Activated effector memory CD4-positive, alpha-beta T cell treated with anti-CD3 and anti-CD28 coated beads, Interleukin-2, amount 50 U/mL, for 16 hours (primary cell): ENCODE measurements at places on chromosomes 12 and 14.

GRCh38 chr14:104075530-104076151 is 9.9 kb upstream of the ASPG start:
- no peak for DNase-seq

GRCh38 chr12:92132288-92132687 is 13.4 kb downstream of the BTG1 start:
- no peak for DNase-seq

- no peak for DNase-seq
Observed at GRCh38 chr12:75130811-75131210, 78.8 kb downstream of the KCNC2 start.

DNA sequence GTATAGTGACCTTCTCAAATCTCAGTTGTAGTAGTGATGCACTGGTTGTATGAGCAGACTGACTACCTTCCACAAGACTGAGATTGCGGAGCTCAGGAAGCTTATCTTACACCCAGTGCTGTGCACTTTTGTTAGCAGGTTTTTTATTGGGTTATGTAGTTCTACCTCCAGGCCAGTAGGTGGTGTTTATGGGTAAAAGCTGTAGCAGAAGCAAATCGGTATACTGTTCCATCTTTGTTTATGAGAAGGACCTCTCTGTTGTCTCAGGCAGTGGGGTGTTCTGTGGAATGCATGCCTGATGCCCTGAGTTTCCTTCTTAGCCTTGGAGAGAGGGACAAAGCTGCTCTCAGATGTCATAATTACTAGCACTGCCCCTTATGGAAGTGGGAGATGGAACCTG is 217.8 kb downstream of the LRFN5 start:
- no peak for DNase-seq

DNA sequence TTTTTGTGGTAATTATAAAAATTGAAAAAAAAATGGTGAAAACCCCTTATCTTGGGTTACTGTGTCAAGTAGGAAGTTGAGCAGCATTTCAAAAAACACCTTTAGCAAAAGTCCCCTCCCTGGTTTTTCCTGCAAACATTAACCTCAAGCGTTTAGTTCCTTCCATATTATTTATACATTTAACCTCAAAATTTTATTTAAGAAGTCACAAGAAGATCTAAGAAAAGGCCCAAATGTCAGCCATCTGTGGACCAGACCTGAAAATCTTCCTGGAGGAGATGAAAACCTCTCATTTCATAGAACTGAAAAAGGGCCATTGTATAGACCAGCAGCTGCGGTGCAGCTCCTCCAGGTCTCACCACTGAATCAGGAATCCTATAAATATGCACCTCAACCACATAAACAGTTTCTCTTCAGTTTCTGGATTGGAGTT is 40.4 kb upstream of the BTG1 start:
- DNase-seq: no peak

- no peak for DNase-seq
Observed at GRCh38 chr14:20493634-20494033, 11.7 kb upstream of the RNASE10 start.

GRCh38 chr14:100078997-100079725 is 13.9 kb downstream of the EVL start:
- peak; percentile 92 for DNase-seq

DNA sequence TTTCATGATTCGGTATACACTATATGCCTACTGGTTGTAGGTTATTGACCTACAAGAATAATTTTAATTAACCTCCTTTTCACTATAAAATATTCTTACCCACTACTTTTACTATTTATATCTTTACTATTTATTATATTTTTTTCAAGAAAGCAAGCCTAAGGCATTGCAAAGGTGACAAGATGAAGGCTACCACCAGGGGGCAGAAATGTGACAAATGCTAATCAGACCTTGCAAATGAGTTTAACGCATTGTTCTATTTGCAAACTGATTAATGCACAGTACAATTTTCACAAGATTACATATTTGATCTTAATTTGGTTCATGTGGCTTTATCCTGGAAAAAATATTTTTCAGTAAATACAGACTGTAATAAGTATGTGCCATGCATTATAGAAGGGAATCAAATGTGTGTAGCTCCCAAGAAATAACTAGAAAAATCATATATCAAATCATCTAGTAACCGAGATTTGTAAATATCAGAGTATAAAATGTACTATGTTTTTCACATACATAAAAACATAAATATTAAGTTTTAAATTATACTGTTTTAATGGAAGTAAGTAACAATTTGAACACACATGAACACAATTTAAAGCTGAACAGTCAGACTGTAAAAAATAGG is 107.0 kb downstream of the ADAMTS20 start:
- peak; percentile 68 for DNase-seq

DNA sequence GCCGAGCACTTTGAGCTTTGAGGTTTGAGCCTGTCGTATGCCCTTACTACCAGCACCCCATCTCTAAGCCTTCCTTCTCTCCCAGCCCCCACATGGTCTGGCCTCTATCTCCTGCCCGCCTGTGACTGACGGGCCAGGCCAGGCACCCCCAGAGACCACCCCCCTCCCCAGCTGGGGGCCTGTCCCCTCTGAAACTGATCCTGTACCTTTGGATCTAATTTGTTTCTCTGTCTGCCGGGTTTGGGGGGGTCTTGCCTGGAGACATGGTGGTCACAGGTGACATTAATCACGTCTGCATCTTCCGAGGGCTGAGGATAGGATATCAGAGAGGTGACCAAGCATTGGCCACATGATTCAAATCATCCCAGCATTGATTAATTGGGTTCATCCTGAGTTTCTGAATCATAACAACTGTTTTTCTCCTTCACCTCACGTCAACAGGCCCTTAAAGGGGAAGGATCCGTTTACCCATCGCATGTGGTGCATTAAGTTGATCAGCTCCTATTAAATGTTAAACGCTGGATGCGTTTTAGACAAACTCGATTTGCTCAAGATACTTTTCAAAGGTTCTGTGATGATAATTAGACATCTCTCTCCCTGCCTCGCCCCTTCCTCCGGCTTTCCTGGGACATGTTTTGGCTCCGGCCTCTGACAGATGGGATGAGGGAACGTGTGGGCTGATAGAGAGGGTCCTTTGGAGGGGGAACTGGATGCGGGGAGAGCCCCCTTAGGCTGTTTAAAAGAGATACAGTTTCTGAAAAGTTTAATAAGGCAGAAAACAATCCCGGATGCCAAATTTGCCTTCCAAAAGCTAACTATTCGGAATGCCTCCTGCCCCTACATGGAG is 63.3 kb upstream of the TBX3 start:
- DNase-seq: no peak

DNA sequence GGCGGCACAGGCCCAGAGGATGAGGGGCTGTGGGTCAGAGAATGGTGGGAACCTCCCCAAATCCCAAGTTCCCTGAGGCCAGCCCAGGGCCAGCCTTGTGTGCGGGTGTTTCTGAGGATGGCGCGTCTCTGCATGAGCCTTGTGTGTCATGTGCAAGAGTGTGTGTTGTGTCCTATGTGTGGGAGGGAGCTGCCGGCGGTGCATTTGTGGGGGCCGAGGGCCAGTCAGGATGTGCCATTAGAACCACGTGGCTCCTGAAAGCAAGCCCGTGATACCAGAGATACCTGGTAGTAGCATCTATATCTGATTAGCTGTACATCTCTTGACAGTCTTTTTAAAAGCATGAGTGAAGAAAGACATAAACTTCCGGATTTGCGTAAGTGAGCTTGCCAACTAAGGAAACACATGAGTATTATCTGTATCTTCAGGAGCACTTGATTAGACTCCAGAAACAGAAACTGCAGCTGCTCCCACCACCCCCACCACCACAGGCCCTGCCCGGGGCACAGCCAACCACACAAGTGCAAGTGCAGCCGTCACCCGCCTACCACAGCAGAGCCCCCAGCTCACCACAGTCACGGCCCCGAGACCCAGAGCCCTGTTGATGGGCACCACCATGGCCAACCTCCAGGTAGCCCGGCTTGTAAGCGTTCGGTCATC is 19.2 kb downstream of the DDX51 start:
- DNase-seq: no peak

DNA sequence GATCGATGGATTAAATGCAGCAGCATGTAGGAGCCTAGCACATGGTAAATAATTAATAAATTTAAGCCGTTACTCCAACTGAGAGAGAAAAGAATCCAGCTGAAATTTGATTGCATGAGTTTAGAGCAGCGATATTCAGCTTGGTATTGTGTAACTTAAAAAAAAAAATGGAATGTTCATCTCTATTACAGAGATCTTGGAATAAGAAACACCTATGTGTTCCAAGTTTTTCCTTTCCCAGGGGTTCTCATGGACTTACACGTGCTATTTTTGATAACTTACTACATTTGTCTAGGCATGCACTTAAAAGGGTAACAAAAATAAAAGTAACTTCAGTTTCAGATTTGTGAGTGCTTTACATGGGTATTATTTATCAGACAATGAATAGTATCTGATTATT is 122.8 kb downstream of the RASSF9 start:
- DNase-seq: no peak

DNA sequence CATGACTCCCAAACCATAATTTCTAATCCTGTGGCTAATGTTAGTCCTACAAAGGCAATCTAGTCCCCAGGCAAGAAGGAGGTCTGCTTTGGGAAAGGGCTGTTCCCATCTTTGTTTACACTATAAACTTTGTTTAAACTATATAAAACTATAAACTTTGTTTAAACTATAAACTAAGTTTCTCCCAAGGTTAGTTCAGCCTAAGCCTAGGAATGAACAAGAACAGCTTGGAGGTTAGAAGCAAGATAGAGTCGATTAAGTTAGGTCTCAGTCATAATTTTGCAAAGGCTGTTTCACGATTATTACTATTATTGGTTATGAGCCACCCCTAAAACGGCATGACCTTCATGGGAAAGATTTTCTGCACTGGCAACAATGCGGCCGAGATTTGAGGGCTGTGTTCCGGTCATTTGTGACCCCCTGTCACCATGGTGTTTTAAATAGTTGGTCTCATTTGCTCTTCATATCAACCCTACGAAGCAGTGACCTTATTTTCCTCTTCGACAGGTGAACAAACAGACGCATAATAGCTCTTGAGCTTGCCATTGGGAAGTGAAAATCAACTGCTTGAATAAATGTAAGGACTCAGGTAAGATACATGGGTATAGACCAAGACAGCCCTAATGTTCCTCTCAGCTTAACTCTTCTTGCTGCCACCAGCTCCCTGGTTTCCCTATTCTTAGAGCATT is 322.6 kb upstream of the TMEM132C start:
- DNase-seq: no peak

DNA sequence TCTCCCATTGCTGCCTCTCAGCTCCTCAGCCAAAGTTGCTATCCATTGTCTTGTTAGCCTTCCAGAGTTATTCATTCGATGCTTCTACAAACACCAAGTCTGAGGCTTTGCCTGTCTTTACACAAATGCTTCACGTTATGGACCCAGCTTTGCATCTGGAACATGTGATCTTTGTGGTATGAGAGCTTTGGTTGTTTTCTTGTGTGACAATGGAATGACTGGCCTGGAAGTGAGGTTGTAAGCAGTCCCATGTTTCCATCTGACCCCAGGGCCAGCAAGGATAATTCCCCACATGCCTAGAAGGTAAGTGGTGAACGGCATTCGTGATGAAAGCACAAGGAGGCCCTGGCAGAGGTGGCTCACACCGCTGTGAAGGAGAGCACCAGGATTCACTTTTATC is 866.7 kb upstream of the TMEM132C start:
- no peak for DNase-seq
